Naive thymus-derived CD4-positive, alpha-beta T cell (primary cell): ENCODE measurements at places on chromosomes 3 and 15. TPM values are rescaled to one million over a fixed set of nuclear protein-coding genes. Genes with fewer than 3 reads are reported as not detected.

Gene CILP
- total RNA-seq, result 0.44 TPM

Gene OR5H2
- total RNA-seq, result not detected

Gene SLC38A3
- 1.8 TPM for total RNA-seq

Gene SPCS1
- 78.2 TPM for total RNA-seq

Gene SLC24A5
- not detected for total RNA-seq

Gene MESP2
- total RNA-seq, result not detected in 2 replicates

Gene PLS1
- total RNA-seq, result 2.8 TPM

Gene PPP2R3A
- total RNA-seq, result 0.13 TPM

Gene CFAP91
- not detected in 2 replicates for total RNA-seq

Gene CA12
- not detected for total RNA-seq

Gene ACAN
- not detected for total RNA-seq

Gene OSTN
- total RNA-seq, result not detected

Gene IL20RB
- 2.3 TPM for total RNA-seq

Gene TRH
- not detected in 2 replicates for total RNA-seq

Gene RPS27L
- 122 TPM for total RNA-seq

Gene TLR9
- 2.5 TPM for total RNA-seq

Gene ZNF385D
- total RNA-seq, result not detected in 2 replicates

Gene CYP8B1
- total RNA-seq, result not detected

Gene MFAP1
- total RNA-seq, result 37.3 and 38.5 TPM in 2 replicates

Gene SPSB4
- total RNA-seq, result not detected

Gene COL6A5
- total RNA-seq, result not detected

Gene CYP1A1
- not detected for total RNA-seq

Gene SLC6A11
- not detected for total RNA-seq

Gene IFT57
- 43.3 TPM for total RNA-seq

Gene SEMA4B
- total RNA-seq, result 30.6 and 31.0 TPM in 2 replicates

Gene CYP11A1
- not detected in 2 replicates for total RNA-seq

Gene ITIH1
- total RNA-seq, result not detected

Gene CCDC39
- not detected in 2 replicates for total RNA-seq

Gene CAMKV
- total RNA-seq, result not detected in 2 replicates

Gene ADAMTS9
- not detected in 2 replicates for total RNA-seq

Gene CIDEC
- total RNA-seq, result not detected

Gene PDZRN3
- not detected for total RNA-seq

Gene PTPN23
- 30.3 and 36.7 TPM in 2 replicates for total RNA-seq

Gene RTP1
- total RNA-seq, result not detected

Gene PLA2G4D
- not detected for total RNA-seq
